ENCODE measurements at places on chromosomes 1 and 21.
A peak's percentile ranks its signal among the peaks of the same experiment; 100 is the strongest.

DNA sequence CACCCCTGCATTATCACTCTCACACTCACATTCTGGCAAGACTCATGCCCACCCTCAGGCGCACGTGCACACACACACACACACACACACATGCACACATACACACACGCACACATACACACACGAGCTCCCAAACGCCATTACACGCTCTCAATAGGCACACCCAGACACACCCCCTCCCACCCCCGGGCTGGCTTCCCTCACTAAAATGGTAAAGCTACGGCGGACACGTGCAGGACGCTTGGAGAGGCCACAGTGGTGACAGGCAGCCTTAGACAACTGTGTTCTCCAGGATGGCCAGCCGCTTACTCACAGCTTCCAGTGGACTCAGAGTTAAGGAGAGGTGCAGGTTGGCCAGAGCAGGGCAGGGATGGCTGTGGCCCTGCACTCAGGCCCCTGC is 10.1 kb downstream of the MATN1 start:
- no peak for DNase-seq

DNA sequence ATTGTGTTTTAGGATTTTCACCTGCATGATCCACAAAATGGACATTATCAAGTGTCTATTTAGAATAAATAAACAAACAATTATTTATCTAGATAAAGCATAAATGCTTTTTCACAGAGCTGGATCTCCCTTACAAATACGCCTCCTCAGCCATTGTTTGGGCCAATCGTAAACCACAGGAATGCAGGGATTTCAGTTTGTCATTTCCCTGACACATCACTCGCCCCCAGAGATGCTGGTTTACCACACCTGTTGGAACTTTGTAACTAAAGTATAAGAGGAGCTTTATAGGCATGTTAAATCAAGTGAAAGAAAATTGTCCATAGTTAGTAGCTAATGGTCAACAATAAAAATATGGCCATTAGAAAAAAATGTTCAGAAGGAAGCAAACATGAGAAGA is 40.3 kb downstream of the GPR88 start:
- no peak for DNase-seq

DNA sequence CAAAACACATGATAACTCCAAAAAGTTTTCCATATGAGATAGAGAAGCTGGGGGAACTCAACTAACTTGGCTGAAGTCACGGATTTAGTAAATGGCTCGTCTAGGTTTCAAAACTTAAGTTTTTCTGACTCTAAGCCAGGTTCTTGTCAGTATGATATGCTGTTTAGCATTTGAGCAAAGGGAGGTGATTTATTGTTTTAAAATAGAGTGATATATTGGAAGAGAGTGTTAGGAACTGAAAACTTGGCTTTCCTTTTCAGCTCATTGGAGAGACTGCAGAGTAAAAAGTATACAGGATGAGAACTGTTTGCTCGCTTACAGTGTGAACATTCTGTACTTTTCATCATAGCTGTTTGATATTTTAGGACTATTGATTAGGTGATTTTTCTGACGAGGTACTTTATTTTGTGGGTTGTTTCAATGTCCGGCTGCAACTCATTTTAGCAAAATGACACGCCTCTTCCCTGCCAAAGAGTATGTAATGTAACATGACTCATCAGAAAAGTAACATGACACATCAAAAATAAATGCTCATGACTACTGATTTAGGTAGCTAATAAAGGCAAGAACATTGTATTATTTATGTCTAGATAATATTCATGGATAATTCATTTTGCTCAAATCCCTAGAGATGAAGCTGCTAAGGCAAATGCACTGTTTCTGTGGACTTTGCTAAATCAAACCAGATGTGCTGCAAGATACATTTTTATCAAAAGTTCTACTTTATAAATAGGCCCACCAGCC is 355.1 kb downstream of the GPATCH2 start:
- DNase-seq, result no peak

DNA sequence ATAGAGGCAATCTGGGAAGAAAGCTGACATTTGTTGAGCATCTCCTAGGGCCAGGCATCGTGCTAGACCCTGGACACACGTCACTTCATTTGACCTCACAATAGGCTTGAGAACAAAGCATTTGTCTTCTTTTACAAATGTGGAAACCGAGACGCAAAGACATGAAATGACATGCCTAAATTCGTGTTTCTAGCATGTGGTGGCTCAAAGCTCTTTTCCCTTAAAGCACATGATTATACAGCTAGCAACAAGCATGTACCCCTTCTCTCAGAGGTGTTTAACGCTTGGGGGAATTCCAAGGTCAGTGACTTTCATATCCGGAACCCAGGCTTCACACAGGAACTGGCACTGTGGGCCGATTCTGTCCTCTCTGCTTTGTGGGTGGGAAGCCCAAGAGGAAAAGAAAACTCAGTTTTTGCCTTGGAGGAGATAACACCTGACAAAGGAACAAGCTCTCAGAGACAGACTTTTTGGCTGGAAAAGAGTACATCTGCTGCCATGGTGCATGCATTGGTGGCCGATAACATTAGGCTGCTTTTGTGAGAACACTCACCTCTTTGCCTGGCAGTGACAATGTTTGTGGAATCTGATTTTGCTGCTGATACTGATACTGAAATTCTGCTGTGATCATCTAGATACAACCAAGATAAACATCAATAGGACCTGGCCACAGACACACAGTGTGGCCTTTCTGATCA is 15.4 kb upstream of the CD2 start:
- no peak for DNase-seq

- DNase-seq, result no peak
Observed at GRCh38 chr1:11531943-11532342, 53.0 kb downstream of the DISP3 start.

- DNase-seq, result no peak
Observed at GRCh38 chr1:46530311-46530710, 21.1 kb downstream of the KNCN start.

DNA sequence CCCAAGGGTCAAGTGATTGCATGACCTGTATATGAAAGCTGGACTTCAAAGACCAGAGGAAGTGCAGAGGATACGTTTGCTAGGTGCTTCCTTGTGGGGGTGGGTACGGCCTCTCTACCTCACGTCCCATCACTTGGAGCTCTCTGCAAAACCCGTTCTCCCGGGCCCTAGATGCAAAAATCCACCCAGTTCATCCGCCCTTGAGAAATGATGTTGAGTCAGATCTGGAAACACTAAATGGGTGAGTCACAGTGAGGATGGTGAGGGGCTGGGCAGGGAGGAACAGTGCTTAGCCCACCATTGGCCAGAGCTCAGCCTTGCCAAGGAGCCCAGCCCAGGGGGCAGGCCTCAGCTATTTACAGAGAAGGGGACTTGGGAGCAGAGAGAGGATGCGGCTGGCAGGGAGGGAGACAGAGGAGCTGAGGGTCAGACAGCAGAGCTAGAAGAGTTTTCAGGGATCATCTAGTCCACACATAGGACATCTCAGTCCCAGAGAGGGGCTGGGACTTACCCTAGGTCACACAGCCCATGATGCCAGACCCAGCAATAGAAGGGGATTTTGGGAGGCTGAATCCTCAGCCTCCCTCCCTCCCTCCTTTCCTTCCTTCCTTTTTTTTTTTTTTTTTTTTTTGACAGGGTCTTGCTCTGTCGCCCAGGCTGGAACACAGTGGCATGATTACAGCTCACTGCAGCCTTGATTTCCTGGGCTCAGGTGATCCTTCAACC is 14.6 kb downstream of the ARHGEF10L start:
- DNase-seq, result no peak

DNA sequence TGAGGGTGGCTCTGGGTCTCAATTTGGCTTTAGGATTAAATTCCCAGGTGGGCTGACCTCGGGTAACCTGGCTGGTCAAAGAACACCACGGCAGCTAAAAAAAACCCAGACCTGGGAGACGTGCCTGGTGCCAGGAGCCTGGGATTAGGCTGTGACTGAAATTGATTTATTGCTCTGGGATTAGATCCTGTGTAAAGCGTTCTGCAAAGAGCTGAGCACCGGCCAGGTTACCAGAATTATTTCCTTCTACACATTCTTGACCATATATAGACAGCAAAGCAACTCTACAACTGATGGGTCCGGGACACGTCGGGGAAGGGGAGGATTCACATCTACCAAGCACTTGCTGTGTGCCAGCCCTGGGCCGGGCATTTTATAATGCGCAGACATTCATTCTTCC is 45.2 kb downstream of the TMCO4 start:
- DNase-seq, result no peak

DNA sequence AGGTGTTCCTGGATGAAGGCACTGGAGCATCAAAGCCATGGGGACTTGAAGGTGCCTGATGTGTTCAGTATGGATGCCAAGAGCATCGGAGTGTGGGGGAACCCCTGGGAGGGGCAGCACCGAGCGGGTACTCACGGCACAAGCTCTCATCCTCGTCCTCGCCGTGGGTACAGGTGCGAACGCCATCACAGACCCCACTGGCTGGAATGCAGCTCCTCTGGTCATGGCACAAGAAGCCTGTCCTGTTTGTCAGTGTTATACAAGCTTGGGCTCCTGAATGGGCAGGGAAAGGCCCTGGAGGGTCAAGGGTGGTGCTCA is 6.0 kb downstream of the LDLRAD1 start:
- DNase-seq, result no peak

GRCh38 chr1:219293410-219293809 is 119.7 kb downstream of the LYPLAL1 start:
- DNase-seq, result no peak

- DNase-seq, result no peak
Observed at GRCh38 chr1:242059976-242060375, 61.1 kb upstream of the MAP1LC3C start.

- no peak for DNase-seq
Observed at GRCh38 chr1:220921498-220921897, 42.3 kb downstream of the HLX start.

- no peak for DNase-seq
Observed at GRCh38 chr1:206890125-206891060, 6.8 kb upstream of the IL24 start.

DNA sequence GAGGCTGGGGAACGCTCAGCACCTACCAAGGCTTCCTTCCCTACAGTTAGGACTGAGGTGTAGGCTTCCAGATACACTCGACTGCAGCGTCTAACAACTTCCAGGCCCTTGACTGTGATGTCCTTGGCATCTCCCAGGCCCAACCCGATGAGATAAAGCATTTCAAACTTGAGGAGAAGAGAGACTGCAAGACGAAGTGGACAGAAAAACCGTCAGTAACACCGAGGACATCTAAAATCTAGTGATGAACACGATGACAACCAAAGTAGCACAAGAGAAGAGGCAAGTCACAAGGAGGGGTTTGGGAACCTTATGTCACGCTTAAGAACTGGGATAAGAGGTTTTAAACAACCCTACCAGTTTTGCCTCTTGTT is 314 bp downstream of the DPH5 start:
- DNase-seq, result no peak

DNA sequence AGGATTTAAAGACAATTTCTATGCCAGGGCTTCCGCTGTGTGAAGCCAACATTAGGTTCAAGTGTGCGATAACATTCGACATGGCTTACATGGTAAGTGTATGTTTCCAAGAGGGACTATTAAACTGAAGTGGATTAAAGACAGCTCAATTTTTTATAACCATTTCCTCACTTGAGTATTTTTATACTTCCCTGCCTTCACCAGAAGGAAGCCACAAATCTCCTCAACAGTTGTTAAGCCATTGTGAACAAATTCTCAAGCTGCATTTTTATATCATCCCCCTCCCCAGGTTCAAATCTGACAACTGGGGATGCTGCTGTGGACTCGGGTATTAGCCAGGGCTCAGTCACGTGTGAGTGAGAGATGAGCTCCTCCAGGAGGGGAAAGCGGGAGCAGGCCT is 116.3 kb downstream of the RHOU start:
- DNase-seq, result no peak

GRCh38 chr1:118253053-118253915 is 68.3 kb upstream of the SPAG17 start:
- no peak for DNase-seq

GRCh38 chr1:212504171-212504803 is 71.6 kb downstream of the NENF start:
- no peak for DNase-seq

- DNase-seq, result no peak
Observed at GRCh38 chr1:160171354-160171753, 19.0 kb upstream of the CASQ1 start.

GRCh38 chr1:173127369-173128307 is 76.9 kb upstream of the TNFSF18 start:
- no peak for DNase-seq

GRCh38 chr1:79422726-79423125 is 416.2 kb upstream of the ADGRL4 start:
- DNase-seq, result no peak

DNA sequence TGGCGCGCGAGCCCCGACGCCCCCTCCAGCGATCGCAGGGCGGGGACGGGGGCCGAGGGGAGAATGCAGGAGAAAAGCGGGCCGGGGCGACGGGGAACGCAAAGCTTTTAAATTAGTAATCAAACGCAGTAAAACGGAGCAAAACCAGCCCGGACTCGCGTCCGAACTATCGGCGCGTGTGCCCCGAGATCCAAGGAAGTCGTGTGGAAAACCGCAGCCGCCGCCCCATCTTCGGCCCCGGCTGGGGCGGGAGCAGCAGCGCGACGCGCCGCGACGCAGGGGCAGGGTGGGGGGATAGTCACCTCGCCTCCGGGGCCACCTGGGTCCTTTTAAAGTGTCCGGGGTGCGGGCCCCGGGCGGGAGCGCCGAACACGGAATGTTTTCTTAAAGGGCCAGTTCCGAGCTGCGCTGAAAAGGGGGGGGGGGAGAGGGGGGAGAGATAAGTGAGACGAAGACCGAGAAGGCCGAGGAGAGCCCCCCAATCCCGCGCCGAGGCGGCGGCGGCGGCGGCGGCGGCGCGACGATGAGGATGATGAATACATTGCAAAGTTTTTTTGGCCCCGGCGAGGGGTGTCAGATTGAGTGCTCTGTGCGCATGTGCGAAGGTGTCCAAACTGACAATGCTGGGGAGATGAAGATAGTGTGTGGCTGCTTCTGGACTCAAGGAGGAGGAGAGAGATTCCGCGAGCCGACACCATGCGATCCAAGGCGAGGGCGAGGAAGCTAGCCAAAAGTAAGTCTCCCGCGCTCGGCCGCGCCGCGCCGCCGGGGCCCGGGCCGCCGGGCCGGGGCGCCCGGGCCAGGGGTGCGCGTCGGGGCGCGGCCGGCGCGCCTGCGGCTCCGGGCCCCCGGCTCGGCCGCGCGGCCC is at the start of gene PRDM16:
Gene PRDM16, plus strand, starts transcription at position 640 of the 868 bp plus-strand sequence. Its CDS starts 57 bp downstream, at position 697.
- no peak for DNase-seq

GRCh38 chr1:78073441-78073840 is 27.7 kb downstream of the GIPC2 start:
- no peak for DNase-seq

GRCh38 chr21:17853393-17854275 is 34.5 kb upstream of the C21orf91 start:
- no peak for DNase-seq

DNA sequence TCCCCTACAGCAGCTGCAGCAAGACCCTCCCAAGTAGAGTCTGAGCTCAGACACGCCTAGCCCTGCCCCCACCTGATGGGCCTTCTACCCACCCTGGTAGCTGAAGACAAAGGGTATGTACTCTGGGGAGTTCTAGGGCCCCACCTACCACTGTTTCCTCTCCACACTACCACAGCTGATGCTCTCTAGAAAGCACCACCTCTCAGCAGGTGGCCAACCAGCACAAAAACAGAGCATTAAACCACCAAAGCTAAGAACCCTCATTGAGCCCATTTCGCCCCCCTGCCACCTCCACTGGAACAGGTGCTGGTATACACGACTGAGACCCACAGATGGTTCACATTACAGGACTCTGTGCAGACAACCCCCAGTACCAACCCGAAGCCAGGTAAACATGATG is 258.9 kb downstream of the SETD4 start:
- DNase-seq, result peak; percentile 93

Measured in NCI-H2107 (cell line).